ENCODE measurements at places on chromosomes 6 and 20.

DNA sequence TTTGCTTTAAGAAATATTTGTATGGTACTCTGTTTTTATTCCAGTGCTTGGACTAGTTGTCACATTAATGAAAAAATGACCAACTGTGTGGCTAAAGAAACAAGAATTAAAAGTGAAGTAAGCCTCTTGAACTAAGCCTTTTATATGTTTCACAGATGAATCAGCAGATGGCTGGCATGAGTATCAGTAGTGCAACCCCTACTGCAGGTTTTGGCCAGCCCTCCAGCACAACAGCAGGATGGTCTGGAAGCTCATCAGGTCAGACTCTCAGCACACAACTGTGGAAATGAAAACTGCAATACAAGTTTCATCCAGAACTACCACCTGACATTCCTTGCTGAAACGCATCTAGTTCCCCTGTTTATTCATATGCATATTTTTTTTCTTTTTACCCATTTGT lies 96.8 kb downstream of the B3GAT2 start:
- peak; percentile 49 for DNase-seq

- no peak for DNase-seq
These were observed 131.3 kb downstream of the MYO6 start for GRCh38 chr6:75880305-75880704.

DNA sequence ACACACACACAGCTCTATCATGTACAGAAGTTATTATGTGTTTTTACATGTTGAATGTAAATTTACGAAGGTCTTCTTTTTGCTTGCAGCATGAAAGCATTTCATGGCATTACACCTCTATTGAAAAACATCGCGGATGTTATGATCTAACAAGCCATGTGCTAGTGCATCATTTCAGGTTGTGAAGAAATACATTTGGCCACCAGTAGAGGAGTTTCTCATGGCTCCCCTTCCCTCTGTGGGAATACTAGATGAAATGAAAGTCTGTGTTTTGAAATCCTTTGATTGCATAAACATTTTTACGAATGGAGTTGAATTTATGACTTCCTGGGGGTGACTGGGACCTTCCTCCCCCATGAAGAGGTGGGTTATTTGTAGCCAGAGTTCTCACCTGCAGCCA lies 17.7 kb downstream of the MAS1 start:
- peak; percentile 87 for DNase-seq

- DNase-seq: no peak
These were observed 262.8 kb upstream of the MAP3K7 start for GRCh38 chr6:90849686-90850085.

GRCh38 chr20:34559311-34560140 lies 1.0 kb downstream of the MAP1LC3A start:
- no peak for DNase-seq

DNA sequence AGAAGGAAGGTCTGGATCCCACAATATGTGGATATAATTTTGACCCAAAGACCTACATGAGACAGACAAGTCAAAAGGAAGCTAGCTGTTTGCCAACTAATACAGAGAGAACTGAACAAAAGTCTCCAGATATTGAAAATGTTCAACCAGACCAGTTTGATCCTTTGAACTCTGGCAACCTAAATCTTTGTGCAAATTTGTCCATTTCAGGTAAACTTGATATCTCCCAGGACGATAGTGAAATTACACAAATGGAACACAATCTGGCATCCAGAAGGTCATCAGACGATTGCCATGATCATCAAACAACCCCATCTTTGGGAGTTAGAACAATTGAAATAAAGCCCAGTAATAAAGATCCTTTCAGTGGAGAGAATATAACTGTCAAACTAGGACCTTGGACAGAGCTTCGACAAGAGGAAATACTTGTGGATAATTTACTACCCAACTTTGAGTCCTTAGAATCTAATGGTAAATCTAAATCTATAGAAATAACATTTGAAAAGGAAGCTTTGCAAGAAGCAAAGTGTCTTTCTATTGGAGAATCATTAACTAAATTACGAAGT lies 41.9 kb upstream of the SDHAF4 start:
- DNase-seq: peak; percentile 3

DNA sequence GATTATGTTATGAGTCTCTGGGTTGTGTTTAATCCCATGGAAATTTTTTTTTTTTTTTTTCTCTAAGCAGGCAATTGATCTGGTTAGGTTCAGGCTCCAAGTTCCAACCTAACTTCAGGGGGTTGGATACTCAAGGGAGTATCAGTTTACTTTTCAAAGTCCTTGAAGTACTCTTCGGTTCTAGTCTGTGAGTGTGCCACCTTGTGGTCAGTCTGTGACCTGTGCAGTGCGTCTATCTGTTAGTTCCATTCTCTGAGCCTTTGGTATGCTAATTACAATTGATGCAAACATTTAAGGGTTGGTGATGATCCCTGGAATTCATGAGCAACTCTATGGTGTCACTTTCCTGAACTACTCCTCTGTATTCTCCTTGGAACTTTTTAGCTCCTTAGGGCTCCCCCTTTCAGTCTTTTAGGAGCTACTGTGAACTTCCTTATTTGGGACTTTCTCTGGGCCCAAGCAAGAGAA lies 342.0 kb downstream of the SOX4 start:
- peak; percentile 55 for DNase-seq

DNA sequence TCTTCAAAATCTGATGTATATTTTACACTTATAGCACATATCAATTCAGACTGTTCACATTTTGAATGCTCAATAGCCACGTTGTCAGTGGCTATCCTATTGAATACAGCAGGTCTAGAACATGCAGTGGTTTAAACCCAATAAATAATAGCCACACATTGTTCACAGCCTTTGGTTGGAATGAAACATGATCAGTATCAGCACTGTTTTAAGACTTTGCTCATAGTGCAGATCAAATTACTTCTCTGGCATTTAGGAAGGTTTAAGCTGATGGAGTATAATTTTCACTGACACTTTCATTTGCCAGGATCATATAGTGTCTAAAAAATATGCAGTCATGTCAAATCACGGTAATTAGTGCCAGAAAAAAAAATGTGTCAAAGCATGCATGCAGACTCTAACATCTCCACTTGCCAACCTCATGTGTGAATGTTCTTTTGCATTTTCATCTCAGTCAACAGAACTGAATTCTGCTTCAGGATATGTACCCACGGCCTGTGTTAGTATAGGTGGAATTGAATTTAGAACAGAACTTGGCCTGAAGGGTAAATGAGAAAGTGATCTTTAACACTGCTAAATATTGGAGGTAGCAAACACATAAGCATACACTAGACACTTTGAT lies 184.1 kb downstream of the SLC24A3 start:
- DNase-seq: no peak

DNA sequence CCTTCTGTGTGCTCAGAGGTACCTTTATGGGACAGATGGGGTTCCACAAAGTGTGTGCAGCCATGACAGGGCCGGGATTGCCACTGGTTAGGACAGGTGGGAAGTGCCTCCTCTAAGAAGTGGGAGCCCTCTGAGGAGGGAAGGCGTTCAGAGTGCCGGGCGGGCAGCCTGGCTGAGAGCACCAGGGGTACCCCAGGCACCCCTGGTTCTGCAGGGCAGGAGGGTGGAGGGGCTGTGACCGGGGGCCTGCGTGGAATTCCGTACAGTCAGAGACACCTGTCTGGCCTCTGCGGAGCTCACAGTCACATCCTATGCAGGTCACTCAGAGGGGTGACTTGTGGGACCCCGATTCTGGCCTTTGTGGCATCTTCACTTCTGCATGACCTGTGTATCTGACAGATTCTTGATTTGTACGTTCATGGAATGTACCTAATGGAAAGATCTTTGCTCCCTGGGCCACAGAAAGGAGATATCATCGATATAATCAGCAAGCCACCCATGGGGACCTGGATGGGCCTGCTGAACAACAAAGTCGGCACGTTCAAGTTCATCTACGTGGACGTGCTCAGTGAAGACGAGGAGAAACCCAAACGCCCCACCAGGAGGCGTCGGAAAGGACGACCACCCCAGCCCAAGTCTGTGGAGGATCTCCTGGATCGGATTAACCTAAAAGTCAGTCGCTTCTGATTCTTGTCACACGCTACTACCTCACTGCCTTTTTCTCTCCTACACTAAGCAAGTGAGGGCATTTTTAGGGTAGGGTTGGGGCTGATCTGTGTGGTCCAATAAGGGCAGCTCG lies 190.9 kb downstream of the SASH1 start:
- DNase-seq: no peak

DNA sequence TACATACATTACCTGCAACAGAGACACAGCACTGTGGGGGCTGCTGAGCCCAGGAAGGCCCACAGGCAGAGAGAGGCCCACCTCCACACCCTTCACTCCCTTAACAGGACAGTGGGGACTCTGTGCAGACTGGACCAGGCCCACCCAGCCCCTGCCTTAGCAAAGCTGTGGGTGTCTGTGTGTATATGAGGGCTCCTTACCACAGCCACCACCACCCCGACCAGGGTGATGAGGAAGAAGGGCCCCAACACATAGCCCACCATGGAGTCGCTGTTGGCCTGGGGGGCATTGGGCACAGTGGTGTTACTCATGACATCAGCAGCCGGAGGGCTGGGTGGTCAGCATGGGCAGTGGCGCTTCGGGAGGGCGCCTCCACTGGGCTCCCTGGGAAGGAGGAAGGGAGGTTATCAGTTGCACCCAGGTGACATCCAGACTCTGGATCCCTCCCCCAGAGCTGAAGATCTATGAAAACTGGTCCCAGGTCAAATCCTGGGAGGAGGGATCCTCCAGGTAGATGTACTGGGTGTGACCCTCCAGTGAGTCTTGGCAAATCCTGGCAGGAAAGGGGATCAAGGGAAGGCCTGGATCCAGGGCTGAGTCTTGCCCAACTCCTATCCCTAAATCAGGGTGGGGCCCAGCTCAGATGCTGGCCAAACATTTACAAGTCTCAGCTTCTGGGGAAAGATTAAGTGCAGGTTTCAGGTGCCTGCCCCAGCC lies 1.2 kb downstream of the SMIM29 start:
- DNase-seq: no peak

- DNase-seq: no peak
These were observed 422.7 kb downstream of the CD83 start for GRCh38 chr6:14540276-14540675.

DNA sequence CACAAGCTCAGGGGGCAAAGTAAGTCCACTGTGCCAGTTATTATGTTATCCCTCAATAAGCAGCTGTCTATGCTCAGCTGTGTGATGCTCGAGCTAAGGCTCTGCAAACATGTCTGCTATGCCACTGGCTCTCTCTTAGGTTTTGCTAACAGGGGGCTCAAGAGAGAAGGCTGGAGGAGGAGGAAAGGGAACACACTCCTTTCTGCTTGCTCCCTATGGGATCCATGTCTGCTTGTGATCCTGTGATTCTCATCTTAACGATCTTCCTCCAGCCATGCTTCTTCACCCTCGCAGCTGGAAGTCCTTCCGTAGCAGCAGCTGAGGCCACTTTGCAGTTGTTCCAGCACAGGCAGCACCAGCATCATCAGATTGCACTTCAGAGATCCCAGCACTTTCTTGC lies 37.0 kb upstream of the IGF2R start:
- no peak for DNase-seq
